ENCODE measurements at places on chromosomes 7 and 10.

DNA sequence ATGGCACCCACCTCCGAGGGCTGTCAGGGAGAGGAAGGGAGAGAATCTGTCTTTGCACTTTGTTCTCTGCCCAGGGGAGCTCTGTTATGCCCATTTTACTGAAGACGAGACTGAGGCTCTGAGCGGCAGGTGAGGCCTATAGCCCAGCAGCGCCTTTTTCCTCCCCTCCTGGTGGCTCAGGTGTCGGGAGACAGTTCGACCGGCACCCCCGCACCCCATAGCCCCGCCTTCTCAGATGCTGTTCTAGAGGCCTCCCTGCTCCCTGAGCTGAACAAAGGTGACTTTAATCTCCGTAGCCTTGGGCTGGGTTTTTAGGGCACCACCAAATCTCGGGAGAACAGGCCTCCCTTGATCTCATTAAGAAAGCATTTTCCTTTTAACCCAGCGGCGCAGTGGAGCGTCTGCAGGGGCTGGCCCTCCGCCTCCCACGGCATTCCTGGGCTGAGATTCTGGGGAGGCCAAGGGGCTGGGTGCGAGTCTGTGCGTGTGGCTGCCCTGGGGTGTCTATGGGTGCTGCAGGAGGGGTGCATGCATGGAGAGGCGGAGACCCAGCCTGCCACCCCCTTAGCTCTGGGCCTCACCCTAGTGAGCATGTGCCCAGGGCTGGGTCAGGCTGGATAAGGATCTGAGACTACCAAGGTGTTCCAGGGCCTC is 3.3 kb downstream of the LFNG start:
- no peak for DNase-seq

DNA sequence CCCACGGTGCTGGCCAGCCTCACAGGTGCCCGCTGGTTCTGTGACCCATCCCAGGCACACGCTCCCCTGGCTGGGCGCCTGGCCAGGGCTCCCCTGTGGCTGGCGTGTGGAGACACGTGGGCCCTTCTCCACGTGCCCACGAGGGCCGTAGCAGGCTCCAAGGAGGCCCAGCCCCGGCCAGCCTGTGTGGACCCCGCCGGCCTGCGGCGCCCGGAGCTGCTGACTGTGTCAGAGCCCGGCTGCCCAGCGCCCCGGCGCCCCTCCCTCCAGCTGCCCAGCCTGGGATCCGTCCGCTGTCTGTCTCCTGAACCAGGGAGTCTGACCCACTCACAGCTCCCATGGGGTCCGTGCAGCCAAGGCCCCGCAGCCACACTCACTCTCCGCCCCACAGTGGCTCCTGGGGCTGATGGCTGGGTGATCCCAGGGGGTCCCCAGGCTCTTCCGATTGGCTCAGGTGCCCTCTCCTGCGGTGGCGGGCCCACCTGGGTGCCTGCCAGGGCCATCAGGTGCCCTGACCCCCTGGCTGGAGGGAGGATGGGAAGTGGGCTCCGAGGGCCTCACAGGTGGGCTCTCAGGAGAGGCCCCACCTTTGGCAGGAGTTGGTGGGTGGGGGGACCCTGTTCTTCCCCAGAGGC is 9.6 kb downstream of the TMEM184A start:
- no peak for DNase-seq

- DNase-seq, result no peak
These were observed 76.6 kb downstream of the TMEM178B start for GRCh38 chr7:141150465-141150864.

- no peak for DNase-seq
These were observed 191.0 kb downstream of the ZEB1 start for GRCh38 chr10:31509989-31510388.

DNA sequence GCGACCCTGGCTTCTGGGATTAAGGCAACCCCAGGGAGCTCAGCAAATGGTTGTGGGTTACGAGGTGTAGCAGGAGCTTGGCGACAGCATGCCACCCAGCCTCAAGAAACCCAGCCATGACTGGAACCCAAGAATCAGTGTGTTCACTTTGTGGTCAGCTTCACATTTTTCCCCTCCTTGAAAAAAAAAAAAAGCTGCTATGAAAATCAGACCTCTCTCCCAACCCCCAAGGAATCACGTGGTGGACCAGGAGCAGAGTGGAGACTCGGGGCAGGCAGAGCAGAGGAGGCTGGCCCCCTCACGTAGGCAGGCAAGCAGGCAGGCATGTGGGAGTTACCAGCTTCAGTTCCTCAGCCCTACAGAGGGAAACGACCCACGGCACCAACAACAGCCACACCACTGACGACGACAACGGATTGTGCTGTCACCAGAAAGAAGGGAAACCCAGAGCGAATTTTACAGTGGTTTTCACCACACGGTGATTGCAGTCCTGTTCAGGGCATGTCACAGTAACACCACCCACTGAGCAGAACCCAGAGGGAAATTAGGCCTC is 203.4 kb downstream of the SLC25A13 start:
- DNase-seq, result no peak

- DNase-seq, result no peak
These were observed 19.9 kb upstream of the MAP3K8 start for GRCh38 chr10:30413996-30414576.

GRCh38 chr10:96466-96865 is 38.8 kb upstream of the ZMYND11 start:
- DNase-seq, result no peak

- no peak for DNase-seq
These were observed 547.7 kb upstream of the GALNT17 start for GRCh38 chr7:70583965-70584883.

GRCh38 chr7:35255443-35256255 is 1.7 kb upstream of the TBX20 start:
- no peak for DNase-seq

GRCh38 chr10:30600005-30600404 is 29.5 kb downstream of the LYZL2 start:
- DNase-seq, result no peak

- DNase-seq, result no peak
These were observed 21.7 kb downstream of the CCM2 start for GRCh38 chr7:45021604-45022296.

GRCh38 chr10:124686707-124687376 is 57.3 kb downstream of the FAM53B start:
- DNase-seq, result no peak

- no peak for DNase-seq
These were observed 88.1 kb downstream of the UNCX start for GRCh38 chr7:1320616-1321240.

GRCh38 chr7:17516771-17517170 is 218.3 kb downstream of the AHR start:
- no peak for DNase-seq

DNA sequence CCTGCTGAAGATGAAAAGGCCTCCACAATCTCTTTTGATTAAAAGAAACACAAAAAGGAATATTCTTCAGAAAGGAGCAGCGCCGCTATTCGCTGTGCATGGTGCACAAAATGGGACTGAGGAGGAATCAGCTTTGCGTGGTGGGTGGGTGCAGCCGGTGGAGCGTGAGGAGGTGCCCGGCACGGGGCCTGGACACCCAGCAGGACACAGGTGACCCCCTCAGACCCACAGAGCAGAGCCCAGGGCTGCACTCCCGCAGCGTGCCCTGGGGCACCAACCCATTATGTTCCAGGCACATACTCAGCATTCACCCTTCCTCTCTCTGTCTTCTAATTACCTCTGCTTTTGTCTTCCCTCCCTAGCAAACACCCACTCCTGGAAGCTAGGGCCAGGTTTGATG is 238.0 kb upstream of the PPP2R2D start:
- no peak for DNase-seq

- no peak for DNase-seq
These were observed 19.7 kb downstream of the PDGFA start for GRCh38 chr7:499853-500485.
